ENCODE measurements at places on chromosomes 1 and 21.

DNA sequence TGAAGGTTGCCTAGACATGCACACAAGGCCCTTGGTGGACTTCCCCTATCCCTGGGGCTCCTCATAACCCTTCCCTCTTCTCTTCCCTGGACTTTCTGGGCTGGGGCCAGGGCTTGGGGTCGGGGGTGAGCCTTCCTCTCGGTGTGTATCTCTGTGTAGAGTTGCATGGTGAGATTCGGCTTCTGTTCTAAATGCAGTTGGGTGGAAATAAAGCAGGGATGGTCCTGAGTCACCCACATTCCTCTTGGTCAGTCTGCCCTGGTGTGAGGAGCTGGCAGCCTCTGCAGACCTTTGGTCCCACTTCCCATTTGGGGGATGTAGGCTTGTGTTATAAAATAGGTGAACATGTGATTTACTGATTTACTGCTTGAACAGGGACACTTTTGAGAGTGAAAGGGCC, 38.0 kb downstream of the ADARB1 start:
- DNase-seq = no peak

GRCh38 chr1:78755986-78756385, 106.4 kb downstream of the IFI44 start:
- DNase-seq = no peak

- no peak for DNase-seq
Observed at GRCh38 chr1:36178471-36179219, 22.7 kb downstream of the MAP7D1 start.

- no peak for DNase-seq
Observed at GRCh38 chr1:166343276-166343675, 176.5 kb upstream of the FAM78B start.

GRCh38 chr21:25934771-25935224, 200.0 kb downstream of the GABPA start:
- no peak for DNase-seq

GRCh38 chr1:208496467-208497371, 252.5 kb upstream of the PLXNA2 start:
- DNase-seq = no peak

GRCh38 chr1:29551123-29551936, 315.0 kb downstream of the PTPRU start:
- no peak for DNase-seq

DNA sequence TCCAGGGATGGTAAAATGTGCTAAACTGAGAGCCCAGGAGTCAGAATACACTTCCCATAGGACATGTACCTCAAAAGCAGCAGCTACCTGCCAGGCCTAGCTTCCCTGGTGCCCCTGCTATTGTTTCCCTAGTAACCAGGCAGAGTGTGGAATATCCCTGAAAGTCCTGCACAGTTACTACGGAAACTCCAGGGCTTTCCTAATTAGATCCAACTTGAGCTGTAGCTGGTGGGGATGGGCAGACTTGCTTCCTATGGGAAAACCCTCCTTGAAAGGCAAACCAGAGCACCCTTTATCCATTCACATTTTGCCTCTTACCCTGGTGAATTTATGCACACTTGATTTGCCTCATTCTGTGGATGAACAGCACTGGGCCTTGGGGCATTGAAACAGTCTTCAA, 559.9 kb upstream of the PBX1 start:
- no peak for DNase-seq

DNA sequence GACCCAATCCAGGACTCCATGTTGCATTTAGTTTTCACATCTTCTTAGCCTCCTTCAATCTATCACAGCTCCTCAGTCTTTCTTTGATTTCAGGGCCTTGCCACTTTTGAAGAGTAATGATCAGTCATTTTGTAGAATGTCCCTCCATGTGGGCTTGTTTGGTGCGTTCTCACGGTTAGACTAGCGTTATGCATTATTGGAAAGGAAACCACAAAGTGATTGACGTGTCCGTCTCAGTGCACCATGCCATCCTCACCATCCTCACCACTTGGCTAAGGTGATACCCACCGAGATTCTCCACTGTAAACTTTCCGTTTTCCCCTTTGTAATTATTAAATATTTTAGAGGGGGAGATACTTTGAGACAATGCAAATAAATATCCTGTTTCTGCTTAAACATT, 59.6 kb upstream of the OLIG2 start:
- DNase-seq = no peak

DNA sequence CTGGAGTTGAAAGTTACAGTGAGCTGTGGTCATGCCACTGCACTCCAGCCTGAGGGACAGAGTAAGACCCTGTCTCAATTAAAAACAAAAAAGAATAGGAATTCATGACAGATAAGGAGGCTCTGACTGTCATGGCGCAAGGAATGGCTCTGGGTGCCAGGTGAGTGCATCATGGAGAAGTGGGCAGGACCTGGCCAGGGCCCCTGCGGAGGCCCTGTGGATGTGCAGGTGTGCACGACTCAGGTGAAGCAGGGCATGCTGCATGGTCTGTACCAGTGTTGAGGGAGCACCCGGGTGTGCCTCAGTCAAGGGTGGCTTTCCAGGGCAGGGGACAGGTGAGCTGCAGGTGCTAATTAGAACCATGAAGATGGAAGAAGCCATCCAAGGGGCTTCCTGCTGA, 14.0 kb downstream of the SLC1A7 start:
- no peak for DNase-seq

DNA sequence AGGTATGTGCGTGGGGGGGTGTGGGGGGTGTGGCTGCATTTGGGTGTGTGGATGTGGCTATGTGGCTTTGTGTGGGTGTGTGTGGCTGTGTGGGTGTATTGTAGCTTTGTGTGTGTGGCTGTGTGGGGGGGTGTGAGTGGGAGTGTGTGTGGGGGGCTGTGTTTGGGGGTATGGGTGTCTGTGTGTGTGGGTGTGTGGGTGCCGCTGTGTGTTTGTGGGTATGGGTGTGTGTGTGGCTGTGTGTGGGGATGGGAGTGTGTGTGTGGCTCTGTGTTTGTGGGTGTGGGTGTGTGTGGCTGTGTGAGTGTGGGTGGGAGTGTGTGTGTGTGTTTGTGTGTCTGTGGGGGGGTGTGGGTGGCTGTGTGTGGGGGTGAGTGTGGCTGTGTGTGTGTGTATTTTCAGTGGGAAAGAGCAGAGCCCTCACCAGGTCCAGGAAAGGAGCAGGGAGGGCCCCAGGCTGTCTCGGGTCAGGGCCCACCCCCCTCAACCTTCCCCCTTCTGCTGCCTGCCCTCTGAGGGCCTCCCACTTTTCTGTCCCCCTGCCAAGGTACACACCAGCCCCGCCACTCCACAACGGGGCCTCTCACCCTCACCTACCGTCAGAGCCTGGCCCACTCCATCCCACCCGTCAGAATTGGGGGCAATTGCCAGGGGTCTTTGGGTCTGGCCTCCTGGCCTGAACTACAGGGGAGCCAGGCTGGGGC, 1.9 kb upstream of the COL8A2 start:
- DNase-seq = no peak

GRCh38 chr1:23114424-23115079, 54.1 kb downstream of the LUZP1 start:
- DNase-seq = no peak

GRCh38 chr1:218474128-218474527, 129.0 kb downstream of the TGFB2 start:
- no peak for DNase-seq

DNA sequence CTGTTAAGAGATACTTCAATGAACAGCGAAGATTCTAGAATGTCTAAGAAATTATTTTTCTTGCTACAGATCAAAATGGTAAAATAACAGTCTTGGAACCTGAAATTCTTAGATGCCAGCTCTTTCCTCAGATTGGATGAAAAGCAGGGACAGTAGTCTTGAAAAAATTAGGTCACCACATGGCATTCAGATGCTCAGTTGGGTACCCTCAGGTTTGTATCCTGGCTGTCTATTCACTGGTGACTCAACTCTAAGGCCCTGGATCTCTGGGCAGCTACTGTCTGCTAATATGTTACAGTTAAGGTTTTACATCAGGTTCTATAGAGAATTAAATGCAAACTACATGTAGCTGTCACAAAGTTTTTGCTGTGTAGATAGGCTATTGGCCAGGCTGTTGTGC, 528.9 kb upstream of the ADAMTS5 start:
- no peak for DNase-seq

- DNase-seq = no peak
Observed at GRCh38 chr1:21966247-21967000, 10.4 kb upstream of the CELA3B start.

GRCh38 chr1:180962178-180962577, 49.5 kb downstream of the KIAA1614 start:
- peak; percentile 43 for DNase-seq

GRCh38 chr1:228866468-228866867, 131.2 kb downstream of the RHOU start:
- no peak for DNase-seq

GRCh38 chr1:159040206-159040605, 30.5 kb downstream of the IFI16 start:
- DNase-seq = no peak

- no peak for DNase-seq
Observed at GRCh38 chr1:115295904-115296696, 41.9 kb downstream of the NGF start.

DNA sequence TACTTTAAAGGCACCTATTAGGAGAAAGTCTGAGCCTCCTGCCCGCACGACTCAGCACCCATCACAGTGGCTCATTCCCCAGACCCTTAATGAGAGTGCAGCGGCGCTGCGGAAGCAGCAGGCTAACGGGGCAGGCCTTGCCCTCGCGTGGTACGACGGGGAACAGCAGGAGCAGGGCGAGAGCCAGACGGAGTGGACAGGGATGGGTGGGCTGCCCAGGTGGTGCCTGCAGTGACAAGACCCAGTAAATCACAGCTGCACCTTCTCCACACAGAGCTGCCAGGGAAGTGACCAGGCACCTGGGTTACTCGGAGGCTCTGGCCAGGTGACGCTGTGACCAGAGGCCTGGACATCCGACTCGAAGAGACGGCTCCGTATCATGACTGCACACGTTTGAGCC, 131.9 kb downstream of the NPHP4 start:
- no peak for DNase-seq

GRCh38 chr1:31754397-31754796, 9.7 kb downstream of the ADGRB2 start:
- DNase-seq = no peak

DNA sequence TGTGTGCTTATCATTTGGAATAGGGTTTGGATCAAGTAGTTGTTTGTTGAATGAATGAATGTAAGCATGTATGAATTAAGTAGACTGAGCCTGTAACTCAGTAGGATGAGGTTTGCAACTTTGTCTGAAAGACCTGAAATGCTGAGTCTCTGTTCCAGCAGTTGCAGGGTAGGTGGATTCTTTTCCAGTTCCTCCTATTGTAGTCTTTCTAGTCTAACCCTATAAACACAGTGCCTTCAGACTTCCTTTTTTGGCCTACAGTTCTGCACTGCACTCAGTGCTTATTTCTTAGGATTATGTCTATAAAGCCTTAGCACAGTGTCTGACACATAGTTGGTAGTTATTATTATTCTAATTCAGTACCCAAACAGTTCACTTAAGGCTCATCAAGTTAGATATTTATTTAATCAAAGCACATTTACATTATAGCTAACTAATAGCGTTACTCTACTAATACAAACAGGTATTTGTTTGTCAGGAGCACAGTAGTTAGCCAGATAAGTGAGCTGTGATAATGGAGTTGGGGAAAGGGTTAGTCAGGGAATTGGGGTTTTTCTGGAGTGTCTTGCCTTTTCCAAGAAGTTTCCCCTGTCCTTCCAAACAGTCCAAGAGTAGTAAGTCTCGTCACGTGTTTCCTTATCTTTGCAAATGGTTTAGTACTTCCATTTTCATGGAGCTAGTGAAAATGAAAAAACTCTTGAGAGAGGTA, 45.0 kb downstream of the ABCD3 start:
- no peak for DNase-seq

DNA sequence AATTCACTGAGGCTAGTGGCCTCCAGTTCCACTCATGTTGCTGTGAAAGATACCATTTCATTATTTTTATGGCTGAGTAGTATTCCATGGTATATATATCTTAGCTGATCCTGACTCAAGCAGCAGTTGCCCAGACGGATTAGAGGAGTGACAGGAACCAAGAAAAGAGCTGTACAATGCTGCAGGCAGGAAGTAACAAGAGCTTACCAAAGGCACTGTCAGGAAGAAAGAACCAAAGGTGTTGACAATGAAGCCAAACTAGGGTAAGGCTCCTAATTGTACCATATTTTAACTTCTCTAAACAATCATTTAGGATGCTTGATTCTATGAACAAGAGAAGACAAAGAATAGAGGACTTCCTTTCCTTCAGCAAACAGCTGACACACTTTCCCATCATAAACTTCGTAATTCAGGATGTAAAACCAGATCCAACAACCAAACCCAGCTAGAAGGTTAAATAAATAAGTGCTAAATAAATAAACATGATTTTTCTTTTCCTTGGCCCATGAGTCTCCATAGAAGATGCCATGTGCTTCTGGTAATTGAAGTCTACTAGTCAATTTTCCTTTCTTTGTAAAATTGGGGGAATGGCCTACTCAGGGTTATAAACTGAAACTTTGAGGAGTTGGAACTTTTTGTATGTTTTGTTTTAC, 248.2 kb upstream of the SGIP1 start:
- DNase-seq = no peak

GRCh38 chr1:239363930-239364329, 22.4 kb upstream of the CHRM3 start:
- no peak for DNase-seq

DNA sequence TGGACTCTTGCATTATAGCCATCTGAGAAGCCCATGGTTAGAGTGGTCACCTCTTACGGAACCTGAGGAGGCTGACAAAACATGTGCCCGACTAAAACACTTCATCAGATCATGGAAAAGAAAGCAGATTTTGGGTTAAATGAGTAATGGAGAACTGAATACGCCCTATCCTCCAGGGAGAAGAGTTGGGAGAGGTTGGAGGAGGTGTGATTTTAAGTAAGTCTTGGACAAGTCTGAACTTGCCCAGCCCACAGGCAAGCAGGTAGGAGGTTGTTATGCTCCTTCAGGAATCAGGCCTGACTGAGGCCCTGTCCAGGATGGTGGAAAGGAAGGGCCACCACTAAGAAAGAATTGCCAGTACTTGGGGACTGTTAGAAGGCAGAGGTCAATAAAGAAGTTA, 255.8 kb downstream of the TGFB2 start:
- no peak for DNase-seq

DNA sequence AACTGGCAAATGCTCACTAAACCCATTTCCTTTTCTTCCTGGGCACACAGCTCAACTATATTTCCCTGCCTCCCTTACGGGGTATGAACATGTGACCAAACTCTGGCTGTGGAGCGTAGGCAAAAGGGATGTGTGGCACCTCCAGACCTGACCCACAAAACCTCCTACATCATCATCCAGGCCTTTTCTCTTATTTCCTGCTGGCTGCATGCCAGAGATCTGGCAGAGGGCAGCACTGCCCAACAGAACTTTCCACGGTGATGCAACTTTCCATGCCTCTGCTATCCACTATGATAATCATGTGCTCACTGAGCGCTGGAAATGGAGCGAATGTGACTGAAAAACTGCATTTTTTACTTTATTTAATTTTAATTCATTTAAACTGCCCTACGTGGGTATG, 99.6 kb upstream of the CACNA1E start:
- DNase-seq = no peak

- no peak for DNase-seq
Observed at GRCh38 chr1:39872698-39873097, 10.6 kb downstream of the TRIT1 start.

DNA sequence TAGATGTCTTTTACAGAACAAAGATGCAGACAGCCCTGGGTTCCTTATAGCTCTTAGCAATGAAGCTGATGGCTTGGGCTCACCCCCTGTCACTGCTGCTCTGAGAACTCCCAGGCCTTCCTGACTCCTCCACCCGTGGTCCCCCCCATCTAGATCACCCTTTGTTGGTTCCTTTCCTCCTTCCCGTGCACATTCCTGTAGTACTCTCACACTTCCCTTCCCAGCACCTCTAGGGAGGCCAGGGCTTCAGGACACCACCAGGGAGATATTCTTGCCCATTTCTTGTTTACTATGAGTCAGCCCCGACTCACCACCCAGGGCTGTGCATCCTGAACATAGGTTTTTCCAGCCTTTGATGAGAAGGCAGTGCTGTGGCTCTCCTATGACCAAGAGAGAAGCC, 14.4 kb upstream of the NOS1AP start:
- DNase-seq = no peak
